ENCODE measurements at places on chromosomes 2 and 18.

DNA sequence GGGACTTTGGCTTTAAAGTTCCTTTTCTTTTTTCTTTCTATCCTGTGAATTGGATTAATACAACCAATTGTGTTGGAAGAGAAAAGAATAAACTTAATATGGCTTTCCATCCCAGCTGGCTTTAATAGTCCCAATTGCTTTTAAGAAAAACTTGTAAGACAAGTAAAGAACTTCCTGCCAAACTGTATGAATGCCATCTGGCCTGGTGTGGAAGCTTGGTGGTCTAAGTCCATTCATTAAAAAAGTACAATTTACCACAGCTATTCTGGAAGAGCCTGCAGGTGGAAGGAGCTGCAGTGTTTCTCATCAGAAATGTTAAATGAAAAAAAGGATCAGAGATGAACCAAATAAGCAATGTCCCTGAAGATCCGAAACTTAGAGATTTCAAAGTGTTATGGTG is 103.9 kb downstream of the KLHL14 start:
- no peak for DNase-seq

GRCh38 chr2:33660416-33661123 is 61.5 kb upstream of the FAM98A start:
- DNase-seq: no peak

DNA sequence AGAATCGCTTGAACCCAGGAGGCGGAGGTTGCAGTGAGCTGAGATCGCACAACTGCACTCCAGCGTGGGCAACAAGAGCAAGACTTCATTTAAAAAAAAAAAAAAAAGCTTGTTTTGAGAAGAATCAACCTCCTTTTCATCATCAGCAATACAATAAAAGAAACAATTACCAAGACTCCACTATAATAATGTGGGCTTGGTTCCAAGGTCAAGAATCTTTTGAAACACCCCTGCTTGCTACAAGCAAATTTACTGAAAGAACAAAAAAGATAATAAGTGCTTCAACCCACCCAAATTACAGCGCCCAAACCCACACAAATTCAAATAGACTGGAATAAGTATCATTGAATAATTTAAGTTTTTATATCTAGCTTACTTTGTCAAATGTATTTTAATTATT is 33.6 kb upstream of the MAPRE3 start:
- no peak for DNase-seq

DNA sequence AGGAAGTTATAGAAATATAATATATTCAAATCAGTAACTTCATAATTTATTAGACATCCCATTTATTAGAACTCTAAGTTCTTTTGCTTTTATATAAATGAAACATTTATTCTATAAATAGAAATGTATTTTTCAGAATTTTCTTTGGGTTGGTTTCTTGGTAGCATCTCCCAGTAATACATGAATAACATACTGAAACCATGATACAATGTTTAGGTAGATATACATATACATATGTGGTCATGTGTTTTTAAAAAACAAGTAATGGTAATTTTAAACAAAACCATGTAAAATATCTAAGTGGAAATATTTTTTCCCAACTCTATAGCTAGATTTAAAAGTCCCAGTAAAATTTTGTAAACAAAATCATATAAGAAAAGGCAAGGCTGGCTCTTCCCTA is 36.9 kb downstream of the WIPF1 start:
- DNase-seq: no peak

- no peak for DNase-seq
These were observed 145.2 kb upstream of the SMAD2 start for GRCh38 chr18:48075707-48076093.

DNA sequence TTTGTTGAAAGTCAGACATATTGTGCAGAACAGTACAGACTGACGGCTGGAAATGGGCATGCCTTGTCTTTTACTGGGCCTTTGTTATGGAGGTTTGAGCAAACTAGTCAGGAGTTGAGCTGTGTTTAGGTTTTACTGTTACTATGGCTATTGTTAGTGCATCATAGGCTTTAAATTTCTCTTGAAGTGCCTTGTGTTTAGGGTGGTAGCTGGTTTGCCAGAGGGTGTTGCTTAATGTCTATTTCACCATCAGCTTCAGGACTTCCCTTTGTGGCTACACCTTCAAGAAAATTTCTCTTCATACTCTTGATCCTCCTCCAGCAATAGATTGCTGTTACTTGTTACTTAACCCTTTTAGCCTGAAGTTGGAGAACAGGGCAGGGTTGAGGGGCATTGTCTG is 104.6 kb downstream of the CAPN13 start:
- no peak for DNase-seq

DNA sequence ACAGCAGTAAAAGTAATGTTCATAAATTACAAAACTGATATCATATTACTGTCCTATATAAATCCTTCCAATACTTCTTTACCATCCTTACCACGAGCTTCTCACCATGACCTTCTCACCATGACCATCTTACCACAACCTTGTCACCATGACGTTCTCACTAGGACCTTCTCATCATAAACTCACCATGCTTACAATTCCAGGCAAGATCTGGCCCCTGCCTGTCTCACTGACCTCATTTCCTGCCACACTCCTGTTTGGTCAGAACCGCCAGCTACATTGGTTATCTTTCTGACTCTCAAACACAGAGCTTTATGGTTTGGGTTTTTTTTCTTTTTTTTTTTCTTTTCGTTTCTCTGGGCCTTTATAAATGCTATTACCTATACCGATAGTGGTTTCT is 827.6 kb downstream of the RNF144A start:
- no peak for DNase-seq

- no peak for DNase-seq
These were observed 46.2 kb downstream of the TRIB2 start for GRCh38 chr2:12762976-12763375.

- no peak for DNase-seq
These were observed 45.9 kb upstream of the TXNDC2 start for GRCh38 chr18:9839853-9840252.

DNA sequence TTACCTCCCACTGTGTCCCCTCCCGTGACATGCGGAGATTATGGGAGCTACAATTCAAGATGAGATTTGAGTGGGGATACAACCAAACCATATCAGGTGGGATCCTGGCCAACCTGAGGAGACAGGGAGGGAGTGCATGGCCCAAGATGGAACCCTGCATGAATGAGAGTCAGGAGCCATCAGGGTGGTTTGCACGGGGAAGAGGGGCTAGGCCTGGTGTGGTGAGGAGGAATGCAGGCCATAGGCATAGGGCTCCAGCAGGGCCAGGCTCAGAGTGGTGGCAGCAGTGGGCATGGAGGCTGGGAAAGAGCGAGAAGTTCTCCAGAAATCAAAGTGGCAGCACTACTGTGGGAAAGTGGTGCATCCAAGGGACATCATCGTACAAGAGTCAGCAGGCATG is 74.0 kb upstream of the BCL2L11 start:
- no peak for DNase-seq

DNA sequence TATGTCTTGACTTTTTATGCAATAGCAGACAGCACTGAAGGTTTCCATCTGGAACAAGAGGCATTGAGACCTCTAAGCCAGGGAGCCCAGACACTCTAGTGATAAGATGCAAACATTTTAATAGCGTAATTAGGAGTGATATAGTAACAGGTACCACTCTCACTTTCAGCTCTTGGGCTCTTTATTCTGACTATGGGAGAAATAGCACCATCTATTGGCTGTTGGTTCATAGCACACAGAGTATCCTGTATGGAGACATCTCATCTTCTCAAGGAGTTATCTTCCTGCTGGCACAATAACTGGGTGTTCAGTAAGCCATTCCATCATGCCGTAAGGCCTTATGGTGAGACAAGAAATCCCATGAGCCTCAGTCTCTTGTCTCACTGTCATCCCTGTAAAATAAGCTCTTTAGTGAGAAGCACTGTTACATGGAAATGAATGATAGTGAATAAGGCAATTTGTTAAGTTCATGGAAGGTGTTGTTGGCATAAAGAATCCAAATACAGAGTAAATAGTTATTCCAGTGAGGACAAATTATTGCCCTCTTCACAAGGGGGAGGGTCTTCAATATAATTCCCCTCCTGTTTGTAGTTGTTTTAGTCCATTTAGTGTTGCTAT is 48.3 kb downstream of the THUMPD2 start:
- peak; percentile 35 for DNase-seq

GRCh38 chr2:31324016-31324633 is 90.2 kb downstream of the EHD3 start:
- peak; percentile 49 for DNase-seq

- peak; percentile 18 for DNase-seq
These were observed 11.4 kb upstream of the NMUR1 start for GRCh38 chr2:231541645-231542044.

DNA sequence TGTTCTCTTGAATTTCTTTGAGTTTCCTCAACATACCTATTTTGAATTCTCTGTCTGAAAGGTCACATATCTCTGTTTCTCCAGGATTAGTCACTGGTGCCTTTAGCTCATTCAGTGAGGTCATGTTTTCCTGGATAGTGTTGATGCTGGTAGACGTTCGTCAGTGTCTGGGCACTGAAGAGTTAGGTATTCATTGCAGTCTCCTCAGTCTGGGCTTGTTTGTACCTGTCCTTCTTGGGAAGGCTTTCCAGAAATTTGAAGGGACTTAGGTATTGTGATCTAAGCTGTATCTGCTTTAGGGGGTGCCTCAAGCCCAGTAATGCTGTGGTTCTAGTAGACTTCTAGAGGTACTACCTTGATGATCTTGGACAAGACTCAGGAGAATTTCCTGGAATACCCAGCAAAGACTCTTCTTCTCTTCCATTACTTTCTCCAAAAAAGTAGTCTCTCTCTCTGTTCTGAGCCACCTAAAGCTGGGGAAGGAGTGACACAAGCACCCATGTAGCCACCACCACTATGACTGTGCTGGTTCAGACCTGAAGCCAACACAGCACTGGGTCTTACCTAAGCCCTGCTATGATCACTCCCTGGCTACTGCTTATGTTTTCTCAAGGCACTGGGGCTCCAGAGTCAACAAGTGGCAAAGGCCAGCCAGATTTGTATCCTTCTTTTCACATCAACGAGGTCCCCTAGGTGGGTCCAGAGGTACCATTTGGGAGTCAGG is 852.0 kb downstream of the BCL11A start:
- no peak for DNase-seq

DNA sequence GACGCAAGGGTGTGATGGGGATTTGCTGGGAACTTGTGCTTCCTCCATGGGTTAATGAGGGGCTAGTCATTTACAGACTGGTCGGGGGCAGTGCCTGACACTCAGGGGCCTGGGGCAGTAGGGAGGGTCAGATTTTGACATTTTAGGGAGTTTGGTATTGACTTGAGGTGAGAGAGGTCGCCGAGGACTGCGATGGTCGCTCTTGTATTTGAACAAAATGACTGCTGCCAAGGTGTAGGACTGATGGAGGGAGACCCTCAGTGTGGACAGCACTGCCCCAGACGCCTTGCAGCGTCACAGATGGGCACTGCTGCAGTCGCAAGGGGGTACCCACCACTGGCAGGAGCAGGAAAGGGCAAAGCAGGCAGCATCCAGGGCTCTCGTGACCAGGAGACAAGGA is 182.9 kb downstream of the RTP5 start:
- DNase-seq: no peak

DNA sequence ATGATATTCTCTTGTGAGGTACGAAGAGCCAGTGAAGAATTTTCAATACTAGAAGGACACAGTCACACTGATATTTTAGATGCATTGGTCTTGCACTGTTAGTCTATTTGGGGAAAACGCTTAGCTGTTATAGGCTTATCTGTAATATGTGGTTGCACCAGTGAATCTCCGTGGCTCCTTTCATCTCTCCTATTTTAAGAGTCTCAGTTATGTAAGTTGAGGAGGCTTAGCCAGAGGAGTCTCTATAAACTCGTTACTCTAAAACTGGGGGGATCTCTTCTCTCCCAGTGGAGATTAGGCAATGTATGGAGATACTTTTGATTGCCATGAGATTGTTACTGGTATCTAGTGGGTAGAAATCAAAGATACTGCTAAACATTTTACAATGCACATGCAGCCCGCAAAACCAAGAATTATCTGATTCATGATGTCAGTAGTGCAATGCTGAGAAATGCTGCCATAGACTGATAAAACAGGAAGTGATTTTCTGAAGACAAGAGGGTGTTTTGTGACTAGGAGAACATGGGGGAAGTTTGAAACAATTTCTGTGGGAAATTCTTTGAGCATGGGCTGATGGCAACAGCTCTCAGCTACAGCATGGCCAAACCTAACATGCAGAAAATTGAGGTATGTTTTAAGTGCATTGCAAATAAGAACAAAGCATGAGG is 339.1 kb downstream of the SOX11 start:
- no peak for DNase-seq

DNA sequence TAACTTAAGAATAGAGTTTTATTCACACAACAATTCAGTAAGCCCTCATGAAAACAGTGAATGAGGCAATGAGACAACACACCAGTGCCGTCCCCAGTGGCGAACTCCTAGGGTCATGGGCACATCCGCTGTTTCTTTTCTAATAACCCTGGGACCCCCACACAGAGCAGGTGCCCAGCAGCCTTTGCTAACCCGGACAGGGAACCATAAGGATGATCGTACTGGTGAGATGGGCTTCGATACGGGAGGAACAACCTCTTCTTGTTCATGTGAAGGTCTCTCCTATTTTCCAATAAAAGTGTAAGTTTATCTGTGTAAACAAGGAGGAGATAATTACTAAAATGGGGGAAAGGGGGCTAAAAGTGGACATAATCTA is 97.4 kb upstream of the MGAT4A start:
- DNase-seq: no peak

- DNase-seq: no peak
These were observed 83.2 kb downstream of the TCF4 start for GRCh38 chr18:55504808-55505207.

DNA sequence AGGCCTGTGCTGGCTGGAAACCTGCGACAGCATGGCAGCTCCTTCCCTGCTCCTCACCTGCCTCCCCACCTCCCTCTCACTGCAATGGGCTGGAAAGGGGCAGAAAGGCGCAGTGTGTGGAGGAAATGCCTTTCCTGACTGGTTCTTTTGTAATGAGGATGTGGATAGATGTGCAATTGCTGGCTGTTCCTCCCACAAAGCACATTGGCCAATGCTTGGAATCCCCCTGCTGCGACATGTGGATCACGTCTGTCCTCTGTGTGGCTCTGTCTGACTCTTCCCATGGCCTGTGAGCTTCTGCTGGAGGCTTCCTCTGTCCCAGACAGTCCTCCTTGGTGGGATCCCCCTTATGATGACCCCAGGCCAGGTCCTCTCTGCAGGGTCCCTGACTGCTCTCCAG is 172.5 kb downstream of the NCK2 start:
- no peak for DNase-seq

GRCh38 chr18:58541789-58542425 is 87.0 kb downstream of the ALPK2 start:
- DNase-seq: peak; percentile 54

DNA sequence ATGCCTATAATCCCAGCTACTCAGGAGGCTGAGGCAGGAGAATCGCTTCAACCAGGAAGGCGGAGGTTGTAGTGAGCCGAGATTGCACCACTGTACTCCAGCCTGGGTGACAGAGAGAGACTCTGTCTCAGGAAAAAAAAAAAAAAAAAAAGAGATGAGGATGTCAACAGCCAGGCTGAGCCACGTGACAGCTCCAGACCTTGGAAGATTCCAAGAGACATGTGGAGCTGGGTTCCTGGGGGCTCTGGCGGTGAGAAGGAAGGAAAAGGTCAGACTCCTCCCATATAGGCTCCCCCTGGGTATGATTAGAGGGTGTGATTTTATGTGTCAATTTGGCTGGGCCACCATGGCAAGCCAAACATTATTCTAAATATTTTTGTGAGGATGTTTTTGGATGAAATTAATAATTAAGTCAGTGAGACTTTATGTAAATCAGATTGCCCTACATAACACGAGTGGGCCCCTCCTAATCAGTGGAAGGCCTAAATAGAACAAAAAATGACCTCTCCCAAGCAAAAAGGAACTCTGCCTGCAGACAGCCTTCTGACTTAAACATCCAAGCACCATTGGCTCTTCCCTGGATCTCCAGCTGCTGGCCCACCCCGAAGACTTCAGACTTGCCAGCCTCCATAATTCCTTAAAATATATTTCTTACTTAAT is 81.6 kb downstream of the MRO start:
- no peak for DNase-seq

All from GM10248 (cell line).